ENCODE measurements at places on chromosomes 6 and 20.
A peak's percentile ranks its signal among the peaks of the same experiment; 100 is the strongest.

GRCh38 chr20:57680131-57680716, 29.6 kb downstream of the PMEPA1 start:
- peak; percentile 73 for DNase-seq

- DNase-seq = no peak
These were observed 18.2 kb upstream of the PGK2 start for GRCh38 chr6:49805246-49805645.

- DNase-seq = no peak
These were observed 100.2 kb downstream of the AHI1 start for GRCh38 chr6:135397172-135397952.

GRCh38 chr20:63708301-63709148, 686 bp downstream of the ZGPAT start:
- DNase-seq = no peak

GRCh38 chr6:33410711-33411631, at the start of gene PHF1:
TSS of gene PHF1 (plus strand) at chr6:33411014. CDS start at chr6:33412264, 1,250 bp downstream.
- peak; percentile 91 for DNase-seq

DNA sequence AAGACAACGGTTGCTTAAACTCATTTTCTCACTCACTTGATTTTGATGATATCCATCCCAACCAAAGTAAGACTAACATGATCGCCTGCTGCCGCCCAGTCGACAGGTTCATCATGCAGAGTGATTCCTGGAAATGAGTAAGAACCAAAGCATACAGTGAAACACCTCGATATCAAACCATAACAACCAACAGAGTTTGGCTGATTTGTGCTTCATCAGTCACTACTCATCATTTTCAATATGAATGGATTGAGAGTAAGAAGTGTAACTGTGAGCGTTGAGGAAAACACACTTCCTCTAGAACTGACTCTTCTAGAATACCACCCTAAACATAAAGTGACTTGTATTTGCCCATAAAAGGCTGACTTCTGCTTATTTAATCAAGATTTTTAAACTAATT, 29.2 kb upstream of the ALDH8A1 start:
- DNase-seq = no peak

Data from cardiac muscle cell (in vitro differentiated cells and primary cell).